ENCODE measurements at places on chromosomes 11 and 22.

DNA sequence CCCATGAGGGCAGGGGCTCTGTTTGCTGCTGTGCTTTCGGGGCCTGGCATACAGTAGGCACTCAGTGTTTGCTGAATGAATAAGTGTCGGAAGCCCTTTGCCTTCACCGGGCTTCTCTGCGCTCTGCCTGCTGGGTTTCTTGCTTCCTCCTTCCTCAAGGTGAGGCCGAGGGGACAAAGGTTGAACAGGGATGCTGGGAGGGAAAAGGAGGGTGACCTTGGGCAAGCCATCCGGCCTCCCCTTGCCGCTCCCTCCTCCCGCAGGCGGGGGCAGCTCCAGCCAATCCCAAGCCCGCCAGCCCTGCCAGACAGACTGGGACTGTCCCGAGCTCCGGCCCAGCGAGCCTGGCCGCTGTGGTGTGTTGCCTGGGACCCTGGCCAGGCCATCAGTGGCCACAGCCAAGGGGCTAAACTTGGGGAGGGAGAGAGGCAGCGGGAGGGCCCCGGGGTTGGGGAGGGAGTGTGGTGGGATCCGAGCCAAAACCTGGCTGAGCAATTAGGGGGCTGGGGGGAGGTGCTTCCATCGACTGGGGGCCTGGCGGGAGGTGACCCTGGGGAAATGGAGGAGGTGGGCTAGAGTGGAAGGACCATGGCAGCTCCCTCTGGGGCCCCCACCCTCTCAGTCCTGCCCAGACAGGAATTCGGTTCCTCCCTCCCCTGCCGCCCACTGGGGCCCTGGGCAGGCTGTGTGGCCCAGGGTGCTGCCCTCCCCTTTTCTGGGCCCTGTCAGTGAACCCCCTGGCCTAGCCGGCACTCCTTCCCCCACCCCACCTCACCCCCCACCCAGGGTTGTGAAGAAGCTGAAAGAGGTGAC is 3.4 kb upstream of the RCOR2 start:
- no peak for DNase-seq

DNA sequence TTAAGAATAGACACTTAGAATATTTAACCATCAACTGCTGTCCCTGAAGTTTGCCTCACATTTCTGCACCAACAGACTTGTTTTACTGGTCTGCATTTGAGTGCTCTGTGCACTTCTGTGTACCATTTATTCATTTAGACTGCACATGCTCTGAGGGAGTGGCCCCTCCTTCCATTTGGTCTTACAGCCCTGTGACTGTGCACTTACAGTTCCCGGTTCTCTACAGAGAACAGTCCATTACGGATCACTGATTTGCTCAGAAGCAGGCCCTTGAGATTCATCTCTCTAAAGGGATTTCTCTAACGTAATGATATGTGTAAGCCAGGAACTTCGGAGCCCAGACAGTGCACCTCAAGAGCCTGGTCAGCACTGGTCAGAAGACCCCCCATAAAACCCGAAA is 247.3 kb upstream of the BLID start:
- DNase-seq, result no peak

DNA sequence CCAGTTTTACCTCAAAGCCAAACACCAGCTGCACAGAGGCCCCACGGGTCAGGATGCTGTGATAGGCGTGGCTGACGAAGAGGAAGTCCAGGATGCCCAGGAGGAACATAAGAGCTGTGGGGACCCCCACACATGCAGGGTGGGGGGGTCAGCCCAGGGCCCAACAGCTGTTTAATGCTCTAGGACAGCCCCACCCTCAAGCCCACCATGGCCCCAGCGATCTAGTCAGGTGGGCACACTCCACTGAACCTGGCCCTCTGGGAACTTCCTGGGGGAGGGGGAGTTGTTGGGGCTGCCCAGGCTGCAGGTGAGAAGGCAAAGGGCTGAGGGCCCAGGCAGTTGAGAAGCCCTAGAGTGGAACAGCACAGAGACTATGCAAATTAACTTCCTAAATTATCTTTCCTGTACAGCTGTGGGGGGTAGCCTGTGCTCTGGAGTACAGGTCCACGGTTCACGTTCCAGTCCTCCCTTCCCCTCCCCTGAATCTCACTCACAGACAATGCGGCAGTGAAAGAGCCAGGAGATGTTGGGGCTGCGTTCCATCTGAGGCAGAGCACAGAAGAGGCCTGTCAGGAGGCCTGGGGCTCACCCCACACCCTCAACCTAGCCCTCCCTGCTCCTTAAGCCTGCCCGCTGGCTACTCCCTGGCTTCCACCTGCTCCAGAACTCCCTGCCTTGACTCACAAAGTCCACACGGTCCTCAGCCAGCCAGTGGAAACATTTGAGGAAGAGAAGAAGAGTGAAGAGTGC is 1.9 kb downstream of the SYVN1 start:
- peak; percentile 94 for DNase-seq

DNA sequence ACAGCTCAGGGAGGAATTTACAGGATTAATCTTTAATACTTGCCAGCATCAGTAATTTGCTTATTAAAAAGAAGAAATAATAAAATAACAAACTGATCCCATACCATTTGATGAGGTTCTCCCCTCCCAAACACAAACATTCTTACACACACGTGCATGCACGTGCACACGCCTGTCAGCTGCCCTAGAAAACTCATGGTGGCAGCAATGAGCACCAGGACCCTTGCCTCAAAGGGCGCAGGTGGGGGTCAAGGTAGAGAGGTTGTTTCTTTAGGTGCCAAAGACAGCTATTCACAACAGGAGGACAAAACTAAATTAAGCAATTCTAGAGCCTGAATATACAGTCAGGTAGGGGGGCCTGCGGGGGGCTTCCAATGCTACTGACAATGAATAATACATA is 219.3 kb downstream of the BUD13 start:
- DNase-seq, result no peak

DNA sequence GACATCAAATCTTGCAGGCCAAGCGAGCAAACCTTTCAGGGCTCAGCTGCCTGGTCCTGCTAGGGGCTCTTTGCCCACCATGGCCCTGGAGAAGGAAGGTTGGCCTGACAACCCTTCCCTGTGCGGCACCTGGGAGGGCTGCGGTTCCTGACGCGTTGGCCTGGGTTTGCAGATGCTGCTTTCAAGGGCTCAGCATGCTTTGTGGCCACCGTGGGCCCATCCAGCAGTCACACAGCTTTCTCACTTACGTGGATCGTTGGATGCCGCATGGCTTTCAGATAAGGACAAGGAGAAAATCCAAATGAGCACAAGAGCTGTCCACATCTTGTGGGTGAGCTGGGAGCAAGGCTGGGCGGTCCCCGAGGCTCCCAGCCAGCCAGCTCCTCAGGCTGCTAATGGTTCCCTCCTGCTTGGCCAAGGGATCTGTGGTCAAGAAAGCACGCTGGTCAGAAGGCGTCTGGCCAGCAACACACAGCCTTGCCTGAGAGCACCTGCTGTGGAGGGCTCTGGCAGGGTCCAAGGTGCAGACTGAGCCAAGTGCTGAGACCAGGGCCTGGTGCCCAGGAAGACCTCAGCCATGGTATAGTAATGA is 8.2 kb downstream of the C11orf24 start:
- DNase-seq, result no peak

- no peak for DNase-seq
These were observed 45.6 kb downstream of the SMCO4 start for GRCh38 chr11:93497596-93497995.

DNA sequence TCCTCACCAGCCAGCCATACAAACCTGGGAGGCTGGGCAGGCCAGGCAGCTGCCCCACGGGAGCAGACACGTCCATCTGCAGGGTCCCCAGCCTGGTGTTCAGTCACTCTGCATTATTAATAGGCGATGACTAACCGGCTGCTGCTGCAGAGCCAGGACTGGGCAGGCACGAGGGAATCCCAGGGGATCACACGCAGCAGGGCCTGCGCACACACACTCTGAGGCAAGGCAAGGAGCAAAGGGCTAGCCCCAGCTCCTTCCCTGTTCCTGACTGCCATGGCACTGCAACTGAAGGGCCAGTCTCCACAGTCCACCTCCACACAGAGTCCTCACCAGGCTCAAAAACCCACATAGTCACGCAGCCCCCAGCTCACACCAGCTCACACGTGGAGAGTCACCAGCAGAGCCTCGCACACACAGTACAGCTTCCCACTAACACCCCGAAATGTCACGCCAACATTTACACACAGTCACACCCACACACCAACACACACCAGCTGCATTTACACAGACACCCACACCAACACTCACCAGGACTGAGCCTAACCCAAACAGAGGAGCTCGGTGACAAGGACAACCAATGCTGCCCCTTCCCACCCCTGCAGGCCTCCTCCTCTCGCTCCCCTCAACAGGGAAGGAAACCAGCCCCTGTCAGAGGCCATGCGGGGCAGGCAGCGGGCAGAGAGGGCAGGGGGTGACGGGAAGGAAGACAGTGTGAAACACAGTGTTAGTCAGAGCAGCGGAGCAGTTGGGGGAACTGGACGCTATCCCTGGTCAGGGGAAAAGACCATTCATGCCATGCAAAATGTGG is 47.3 kb downstream of the NRXN2 start:
- DNase-seq, result no peak

- DNase-seq, result no peak
These were observed 18.2 kb upstream of the CCDC34 start for GRCh38 chr11:27381238-27381666.

DNA sequence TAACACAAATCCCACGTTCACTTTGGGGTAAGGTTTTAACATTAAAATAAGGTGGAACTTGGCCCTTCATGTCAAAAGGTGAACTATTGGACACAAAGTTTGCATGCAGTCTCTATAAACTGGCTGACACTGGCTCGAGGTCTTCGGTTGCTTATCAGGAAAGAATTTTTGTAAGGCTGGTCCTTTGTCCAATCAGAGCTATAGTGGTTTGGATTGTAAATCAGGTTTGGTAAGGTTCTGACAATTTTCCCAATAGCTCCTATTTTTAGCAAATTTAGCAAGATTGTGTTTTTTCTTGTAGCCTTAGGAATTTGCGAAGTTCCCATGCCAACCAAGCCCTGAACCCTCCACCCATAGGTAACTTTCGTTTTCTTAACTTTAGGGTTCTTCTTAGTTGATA is 17.6 kb upstream of the MED17 start:
- DNase-seq, result no peak

Data from NAMALWA (cell line).